Activated T-cell treated with anti-CD3 and anti-CD28 coated beads, Interleukin-2, amount 50 U/mL, for 1 hour (primary cell): ENCODE measurements at places on chromosomes 6 and 20.

- DNase-seq: no peak
These were observed 225.7 kb downstream of the NRN1 start for GRCh38 chr6:5781019-5781418.

DNA sequence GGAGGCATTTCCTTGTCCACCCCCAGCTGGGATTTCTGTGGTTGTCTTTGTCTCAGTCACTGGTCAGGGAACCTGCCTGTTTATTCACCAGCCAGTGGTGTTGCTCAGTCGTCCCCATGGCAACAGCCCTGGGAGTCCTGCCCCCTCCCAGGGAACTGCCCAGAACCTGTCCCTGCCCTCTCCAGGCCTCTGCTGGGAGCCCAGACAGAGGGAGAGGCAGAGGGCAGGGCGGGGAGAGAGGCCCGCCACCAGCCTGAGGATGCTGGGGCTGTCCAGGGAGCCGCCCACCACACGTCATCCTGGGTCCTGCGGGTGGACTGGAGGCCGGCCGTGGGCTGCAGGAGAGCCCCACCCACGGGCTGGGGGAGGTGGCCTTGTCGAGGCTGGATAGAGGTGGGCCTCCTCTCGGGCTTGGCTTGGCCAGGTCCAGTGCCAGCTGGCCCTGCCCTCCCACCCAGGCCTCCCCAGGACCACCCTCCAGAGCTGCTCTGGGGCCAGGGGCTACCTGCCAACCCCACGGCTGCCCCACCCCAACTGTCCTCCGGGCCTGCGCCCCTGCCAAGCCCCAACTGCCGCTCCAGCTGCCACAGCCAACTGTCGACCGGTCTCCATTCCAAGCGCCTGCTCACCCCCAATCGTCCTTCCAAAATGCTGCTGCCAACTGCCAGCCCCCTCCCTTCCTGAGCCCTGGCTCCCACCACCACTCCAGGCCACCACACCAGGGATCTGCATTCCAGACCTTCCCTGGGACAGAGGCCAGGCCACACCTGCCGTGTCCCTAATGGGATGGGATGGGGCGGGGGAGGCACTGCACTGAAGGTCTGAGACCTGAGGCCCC is 4.2 kb upstream of the ZBTB46 start:
- DNase-seq: no peak

DNA sequence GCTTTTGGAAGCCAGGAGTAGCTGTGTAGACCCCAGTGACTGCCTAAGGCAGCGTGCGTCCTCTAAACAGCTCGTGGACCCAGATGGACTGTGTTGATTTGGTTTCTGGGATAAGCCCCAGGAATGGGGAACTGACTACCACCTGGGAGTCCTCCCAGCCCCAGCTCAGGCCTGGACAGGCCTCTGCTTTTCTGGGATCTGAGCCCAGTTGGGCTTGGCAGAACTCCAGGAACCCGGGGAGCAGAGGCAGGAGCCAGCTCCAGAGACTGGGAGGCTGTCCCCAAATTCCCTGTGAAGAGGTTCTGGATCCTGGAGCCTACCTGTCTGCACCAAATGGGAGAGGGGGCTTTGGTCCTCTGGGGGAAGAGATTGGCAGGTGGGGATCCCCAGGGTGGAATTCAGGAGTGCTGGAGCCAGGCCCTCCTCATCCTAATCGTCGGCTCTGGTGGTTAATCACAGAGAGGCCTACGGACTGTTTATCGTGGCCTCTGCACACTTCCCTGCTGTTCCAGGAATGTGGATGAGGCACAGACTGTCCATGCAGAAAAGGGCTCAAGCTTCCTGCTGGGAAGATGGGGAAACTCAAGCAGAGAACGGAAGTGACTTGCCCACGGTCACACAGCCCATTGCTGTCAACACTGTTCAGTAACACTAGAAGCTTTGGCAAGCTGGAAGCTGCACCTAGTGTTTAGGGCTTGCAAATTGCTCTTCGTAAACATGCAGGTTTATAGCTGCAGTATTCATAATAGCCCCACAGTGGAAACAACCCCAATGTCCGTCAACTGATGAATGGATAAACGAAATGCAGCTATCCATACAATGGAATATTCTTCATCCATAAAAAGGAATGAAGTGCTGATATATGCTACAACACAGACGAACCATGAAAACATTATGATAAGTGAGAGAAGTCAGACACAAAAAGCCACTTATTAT is 100.6 kb downstream of the KCNB1 start:
- no peak for DNase-seq

DNA sequence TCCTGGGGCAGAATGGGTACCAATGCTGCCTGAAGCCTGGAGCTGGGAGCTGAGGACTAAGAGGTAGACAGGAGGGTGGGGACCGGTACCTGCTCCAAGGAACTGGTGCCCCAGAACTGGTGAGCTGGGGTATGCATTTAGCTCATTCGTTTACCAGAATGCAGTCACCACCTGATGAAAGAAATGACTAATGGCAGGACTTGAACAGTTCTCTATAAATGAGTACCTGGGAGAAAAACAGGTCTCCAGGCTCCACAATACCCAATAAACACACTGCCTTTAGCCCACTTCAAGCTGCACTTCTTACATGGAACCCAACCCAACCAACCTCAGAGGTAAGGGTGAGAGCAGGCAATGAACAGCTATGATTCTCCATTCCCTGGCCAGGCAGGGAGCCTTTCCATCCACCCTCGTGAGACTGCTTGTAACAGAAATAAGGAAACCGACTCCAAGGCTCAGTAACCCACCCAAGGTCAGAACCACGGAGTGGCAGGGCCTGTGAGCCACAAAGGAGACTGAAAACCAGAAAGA is 15.4 kb downstream of the FKBP1A start:
- DNase-seq: no peak

DNA sequence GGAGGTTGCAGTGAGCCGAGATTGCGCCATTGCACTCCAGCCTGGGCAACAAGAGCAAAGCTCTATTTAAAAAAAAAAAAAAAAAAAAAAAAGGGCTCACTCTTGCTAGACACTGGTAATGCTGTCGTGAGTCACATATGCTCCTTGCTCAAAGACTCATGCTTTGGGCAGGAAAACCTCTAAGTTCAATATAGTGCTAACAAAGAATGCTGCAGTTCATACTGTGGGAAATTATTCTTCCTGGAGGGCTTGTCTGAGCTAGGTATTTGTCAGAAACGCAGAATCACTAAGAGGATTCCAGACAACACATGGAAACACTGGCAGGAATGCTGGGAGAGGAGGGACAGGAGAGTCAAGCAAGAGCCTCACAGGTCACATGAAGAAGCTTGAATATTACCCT is 2.3 kb upstream of the LYRM2 start:
- no peak for DNase-seq
